ENCODE measurements at places on chromosomes 16 and 17.
A peak's percentile ranks its signal among the peaks of the same experiment; 100 is the strongest.

GRCh38 chr16:22369221-22369811 is 5.1 kb downstream of the CDR2 start:
- DNase-seq, result peak; percentile 54

GRCh38 chr17:68424861-68425260 is 32.4 kb downstream of the WIPI1 start:
- DNase-seq, result no peak

GRCh38 chr17:65294181-65294719 is 157.1 kb downstream of the RGS9 start:
- peak; percentile 69 for DNase-seq

- no peak for DNase-seq
Measured at GRCh38 chr17:42127414-42127813, 4.8 kb downstream of the HSPB9 start.

DNA sequence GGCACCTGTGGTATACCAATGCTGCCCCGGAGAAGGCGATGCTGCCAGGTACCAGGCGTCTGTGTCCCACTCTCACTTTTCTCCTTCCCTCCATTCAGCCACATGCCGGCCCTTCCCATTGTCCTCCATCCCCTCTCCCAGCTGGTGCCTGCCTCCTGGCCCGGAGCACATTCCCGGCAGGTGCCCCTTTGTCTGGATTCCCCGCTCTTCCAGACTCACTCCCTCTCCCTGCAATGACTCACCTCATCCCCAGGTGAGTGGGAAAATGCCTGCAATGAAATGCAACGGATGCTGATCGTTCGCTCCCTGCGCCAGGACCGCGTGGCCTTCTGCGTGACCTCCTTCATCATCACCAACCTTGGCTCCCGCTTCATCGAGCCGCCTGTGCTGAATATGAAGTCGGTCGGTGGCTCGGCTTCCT is 10.4 kb upstream of the KDM6B start:
- no peak for DNase-seq

GRCh38 chr17:975371-975915 is 4.1 kb downstream of the NXN start:
- peak; percentile 56 for DNase-seq

- no peak for DNase-seq
Measured at GRCh38 chr16:29151317-29151716, 166.5 kb downstream of the LAT start.

DNA sequence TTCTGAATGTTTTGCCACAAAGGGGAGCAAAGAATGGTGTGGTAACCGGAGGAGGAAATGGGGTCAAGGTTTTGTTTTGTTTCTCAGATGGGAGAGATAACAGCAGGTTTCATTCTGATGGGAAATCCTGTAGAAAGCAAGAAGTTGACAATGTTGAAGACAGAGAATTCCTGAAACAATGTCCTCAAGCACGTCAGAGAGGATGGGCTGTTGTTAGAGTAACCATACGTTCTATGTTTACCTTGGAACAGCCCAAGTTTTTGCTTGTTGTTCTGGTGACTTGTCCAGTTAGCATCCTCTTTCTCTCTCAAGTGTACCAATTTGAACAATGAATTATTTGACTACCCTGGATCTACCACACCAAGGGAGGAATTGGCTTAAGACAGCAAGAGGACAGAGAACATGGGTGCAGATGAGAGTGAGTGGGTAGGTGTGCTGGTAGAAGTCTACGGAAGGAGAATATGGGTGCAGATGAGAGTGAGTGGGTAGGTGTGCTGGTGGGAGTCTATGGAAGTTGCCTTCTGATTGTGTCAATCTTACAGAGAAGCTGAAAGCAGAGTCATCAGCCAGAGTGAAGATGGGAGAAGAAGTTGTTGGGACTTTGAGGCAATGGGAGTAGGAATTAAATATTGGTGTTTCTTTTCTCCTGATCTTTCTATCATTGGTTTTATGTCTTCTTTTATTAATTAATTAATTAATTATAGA is 14.8 kb upstream of the NSRP1 start:
- DNase-seq, result peak; percentile 19

Data from fibroblast of skin of back (primary cell).